Central memory CD8-positive, alpha-beta T cell (primary cell): ENCODE measurements at places on chromosomes 7 and 10.

DNA sequence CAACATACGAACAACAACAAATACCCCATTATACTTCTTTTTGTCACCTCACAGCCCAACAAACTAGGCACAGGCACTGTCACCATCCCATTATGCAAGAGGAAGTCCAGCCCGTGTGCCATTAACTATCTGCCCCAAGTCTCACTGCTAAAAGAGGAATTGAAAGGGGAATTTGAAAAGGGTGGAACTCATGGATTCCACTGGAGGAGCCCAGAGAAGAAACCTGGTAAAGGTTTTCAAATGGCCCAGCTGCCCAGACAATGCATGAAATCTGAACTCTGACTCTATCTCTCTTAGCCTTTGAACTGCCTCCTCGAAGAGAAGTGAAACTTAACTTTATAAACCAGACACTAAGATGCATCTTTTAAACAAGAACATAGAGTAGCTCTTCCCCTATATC, 130.0 kb downstream of the PLXNA4 start:
- DNase-seq: no peak

DNA sequence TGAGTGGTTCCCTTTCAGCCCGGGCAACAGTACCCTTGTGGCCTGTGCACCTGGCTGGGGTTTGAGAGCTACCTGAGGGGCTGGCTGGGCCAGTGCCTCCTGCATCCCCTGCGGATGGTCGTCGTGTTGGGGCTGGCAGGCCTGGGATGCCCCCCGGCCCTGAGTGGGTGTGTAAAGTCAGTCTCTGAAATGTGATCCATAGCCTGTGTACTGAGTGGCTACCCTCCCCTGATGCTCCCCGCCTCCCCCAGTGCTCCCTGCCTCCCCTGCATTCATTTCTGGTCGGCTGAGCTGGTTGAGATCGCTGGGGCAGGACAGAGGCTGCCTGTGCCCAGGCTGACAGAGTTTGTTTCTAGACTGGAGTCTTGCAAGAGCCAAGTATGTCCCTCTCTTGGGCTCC, 9.3 kb downstream of the ZNF316 start:
- DNase-seq: no peak

GRCh38 chr7:65475040-65475726, 101.5 kb downstream of the ZNF92 start:
- DNase-seq: no peak

- DNase-seq: no peak
Measured at GRCh38 chr10:120783867-120784266, 67.3 kb upstream of the WDR11 start.

DNA sequence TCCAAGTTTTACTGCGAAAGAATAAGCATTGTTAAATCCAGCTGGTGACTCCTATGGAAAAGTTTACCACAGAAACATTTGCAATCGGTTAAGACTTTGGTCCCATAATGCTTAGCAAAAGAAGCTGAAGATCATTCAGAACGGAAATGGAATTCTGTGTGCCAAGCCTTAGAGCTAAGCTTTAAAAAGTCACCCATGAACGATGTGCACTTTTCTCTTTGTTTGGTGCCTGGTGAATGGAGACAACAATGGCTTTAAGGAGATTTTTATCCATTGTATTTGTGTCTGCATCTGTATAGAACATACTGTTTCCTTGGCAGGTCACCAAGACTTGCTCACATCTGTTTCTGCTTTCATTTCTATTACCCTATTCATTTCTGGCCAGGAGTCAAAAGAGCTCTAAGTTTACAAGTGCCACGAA, 26.3 kb upstream of the COL1A2 start:
- no peak for DNase-seq

DNA sequence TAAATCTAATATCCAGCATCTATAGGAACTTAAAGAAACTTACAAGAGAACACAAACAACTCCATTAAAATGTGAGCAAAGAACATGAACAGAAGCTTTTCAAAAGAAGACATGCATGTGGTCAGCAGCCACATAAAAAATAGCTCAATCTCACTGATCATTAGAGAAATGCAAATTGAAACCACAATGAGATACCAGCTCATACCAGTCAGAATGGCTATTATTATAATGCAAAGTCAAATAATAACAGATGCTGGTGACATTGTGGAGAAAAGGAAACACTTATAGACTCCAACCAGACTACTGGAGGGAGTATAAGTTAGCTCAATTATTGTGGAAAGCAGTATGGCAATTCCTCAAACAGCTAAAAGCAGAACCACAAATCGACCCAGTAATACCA, 1314.5 kb downstream of the XPNPEP1 start:
- DNase-seq: no peak

GRCh38 chr7:101075646-101076045, 9.6 kb upstream of the TRIM56 start:
- DNase-seq: no peak

DNA sequence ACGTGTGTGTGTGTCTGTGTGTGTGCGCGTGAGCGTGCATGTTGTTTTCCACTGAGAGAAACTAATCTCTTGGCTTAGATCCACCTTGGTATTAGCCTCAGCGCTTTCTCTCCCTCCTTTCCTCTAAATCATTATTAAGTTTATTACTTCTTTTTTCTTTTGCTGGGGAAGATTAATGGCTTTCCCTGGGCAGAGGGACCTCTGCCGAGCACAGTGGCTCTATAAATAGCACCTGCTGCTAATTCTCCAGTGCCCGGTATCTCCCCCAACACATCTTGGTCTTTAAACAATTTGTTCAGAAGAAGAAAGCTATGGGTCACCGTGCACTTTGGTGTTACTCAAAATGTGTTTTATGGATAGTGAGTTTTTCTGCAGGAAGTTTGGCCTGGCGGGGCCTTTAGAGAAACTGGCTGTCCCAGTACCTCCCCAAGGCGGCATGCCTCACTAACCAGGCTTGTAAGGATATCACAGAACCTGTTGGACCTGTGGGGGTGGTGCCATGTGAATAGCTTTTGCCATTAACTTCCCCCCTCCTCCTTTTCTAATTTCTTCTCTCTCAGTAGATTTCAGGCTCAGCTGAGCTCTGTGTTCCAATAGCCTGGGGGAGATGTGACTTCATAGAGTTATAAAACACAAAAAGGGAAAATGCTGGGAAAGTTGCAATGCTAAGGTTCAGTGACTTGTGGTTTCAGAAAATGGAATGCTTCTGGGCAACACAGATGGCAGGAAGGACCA, 70.1 kb upstream of the RAB11FIP2 start:
- DNase-seq: no peak

GRCh38 chr10:17081431-17081830, 48.2 kb downstream of the CUBN start:
- no peak for DNase-seq

GRCh38 chr10:10787586-10787985, 230.1 kb upstream of the CELF2 start:
- DNase-seq: no peak

- no peak for DNase-seq
Measured at GRCh38 chr10:127154831-127155620, 41.4 kb downstream of the INSYN2A start.
